NCI-H2107 (cell line): ENCODE measurements at places on chromosomes 3 and 15.

DNA sequence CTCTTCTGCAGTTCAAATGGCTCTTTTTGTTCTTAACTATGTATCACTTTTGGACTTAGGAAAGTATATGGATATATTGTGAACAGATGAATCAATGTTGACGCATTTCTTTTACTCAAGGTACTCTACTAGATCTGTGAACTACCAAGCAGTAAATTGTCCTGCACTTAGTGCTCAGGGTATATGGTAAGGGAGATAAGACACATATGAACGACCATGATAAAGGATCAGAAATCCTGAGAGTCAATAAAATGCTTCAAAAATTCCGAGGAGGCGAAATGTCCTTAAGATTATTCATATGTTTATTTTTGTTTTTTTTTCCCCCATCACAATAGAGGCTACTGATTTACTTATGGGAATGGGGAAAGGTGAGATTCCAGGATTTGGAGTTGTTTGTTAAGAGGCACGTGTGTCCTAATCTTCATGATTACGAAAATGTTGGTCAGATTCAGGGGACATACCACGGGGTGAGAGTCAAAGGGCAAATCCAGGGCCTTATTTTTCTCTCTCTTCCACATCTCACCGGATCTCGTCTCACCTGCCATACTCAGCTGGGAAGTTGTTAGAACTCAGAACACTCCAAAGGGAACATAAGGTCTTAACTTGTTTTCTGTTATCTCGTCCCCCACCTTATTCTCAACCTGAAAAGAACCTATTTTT lies 475.1 kb upstream of the TBL1XR1 start:
- DNase-seq: no peak

- no peak for DNase-seq
Measured at GRCh38 chr3:167732313-167733065, 2.2 kb downstream of the PDCD10 start.

GRCh38 chr3:100159331-100160153 lies 45.2 kb upstream of the FILIP1L start:
- DNase-seq: no peak

DNA sequence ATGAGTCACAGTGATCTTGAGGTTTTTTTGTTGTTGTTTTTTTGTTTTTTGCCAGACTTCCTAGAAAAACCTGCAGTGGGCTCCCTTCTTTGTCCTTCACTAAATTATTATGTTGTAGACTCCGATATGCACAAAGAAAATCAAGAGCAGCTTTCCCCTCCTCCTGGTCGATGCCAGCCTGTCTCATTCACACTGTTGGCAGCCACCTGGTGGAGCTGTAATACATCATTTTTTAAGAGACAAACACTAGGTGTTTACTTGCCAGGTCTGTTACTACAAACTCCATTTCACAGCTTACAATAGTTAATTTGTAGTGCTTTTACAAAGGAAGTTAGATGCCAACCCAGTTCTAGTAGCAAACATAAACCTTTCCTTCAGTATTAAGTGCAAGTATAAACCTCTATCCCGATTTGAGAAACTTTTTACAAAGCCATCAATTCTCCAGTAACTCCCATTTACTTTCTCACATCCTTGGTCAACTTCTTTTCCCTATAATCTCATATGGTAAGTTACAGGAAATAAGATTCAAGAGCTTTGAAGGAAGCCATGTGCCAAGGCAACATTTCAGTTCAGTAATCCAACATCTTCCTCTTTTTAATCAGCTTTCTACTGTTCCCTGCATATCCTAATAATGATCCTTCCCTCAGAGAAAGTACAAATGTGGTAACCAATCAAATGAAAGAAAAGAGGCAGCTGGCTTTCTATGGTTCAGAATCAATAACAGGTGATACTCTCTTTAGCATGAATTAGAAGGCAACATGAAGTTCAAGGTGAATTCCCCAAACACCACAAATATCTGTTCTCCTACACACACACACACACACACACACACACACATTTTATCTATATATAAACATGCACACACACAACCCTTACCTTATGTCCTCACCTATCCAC lies 14.0 kb downstream of the AAGAB start:
- DNase-seq: no peak

- no peak for DNase-seq
Measured at GRCh38 chr3:29430558-29430971, 149.7 kb downstream of the RBMS3 start.

- DNase-seq: no peak
Measured at GRCh38 chr15:98071786-98072185, 111.3 kb downstream of the ARRDC4 start.

DNA sequence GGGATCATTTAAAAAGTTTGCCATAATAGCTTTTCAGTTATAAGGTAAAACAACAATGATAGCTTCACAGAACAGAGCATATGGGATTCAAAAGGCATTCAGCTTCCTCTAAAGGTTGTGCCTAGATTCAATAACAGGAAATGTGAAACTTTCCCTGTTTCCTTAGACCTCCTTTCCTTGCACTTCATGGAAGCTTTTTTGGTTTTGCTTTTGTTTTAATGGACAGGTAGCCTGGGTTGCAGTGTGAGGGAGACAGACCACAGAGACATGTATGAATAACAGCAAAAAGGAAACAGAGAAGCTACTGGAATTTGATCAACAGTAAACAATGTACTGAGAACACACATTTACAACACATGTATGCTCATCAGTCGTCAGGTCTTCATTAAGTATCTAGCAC lies 2.3 kb upstream of the TNFAIP8L3 start:
- DNase-seq: no peak

- DNase-seq: no peak
Measured at GRCh38 chr3:29353807-29354206, 72.9 kb downstream of the RBMS3 start.

DNA sequence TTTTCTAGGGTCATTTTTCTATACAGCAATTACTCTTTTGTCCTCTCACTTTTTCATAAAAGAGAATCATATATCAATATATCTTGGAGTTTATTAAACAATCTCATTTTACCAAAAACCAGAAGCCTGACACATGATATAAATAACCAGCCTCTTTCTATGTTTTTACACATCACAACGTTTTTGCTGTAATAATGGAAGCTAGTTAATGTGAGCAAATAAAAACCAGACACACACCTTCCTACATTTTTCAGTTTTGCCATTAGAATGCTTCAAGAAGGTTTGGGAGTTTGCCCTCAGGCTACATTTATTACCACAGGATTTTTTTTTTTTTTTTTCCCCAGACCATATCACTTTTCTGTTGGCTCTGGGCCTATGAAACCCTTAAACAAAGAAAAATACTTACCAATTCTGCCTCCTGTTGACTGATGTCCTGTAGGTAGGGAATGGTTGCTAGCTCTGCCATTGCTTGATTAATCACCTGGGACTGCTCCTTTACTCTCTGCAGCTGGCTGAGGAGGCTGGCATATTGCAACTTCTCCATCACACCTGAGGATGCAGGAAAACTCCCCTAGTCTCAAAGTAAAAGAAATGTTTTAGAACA lies 165.5 kb downstream of the ECT2 start:
- DNase-seq: no peak

DNA sequence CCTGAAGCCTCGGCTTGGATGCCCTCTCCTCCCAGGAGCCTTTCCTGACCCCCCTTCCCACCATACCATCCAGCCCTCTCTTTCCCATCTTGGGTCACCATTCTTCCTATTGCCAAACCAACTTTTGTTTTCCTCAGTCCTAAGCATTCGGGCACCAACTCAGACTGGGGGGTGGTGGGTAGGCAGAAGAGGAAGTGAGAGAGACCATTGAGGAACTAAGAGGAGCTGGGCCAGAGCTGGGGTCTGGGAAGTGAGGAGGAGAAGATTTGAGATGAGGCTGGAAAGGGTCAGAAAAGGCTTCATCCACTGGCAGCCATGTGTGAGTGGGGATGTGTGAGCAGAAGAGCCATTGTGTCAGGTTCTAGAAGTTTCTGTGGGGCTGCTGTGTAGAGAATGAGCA lies 37.7 kb downstream of the TKT start:
- no peak for DNase-seq

DNA sequence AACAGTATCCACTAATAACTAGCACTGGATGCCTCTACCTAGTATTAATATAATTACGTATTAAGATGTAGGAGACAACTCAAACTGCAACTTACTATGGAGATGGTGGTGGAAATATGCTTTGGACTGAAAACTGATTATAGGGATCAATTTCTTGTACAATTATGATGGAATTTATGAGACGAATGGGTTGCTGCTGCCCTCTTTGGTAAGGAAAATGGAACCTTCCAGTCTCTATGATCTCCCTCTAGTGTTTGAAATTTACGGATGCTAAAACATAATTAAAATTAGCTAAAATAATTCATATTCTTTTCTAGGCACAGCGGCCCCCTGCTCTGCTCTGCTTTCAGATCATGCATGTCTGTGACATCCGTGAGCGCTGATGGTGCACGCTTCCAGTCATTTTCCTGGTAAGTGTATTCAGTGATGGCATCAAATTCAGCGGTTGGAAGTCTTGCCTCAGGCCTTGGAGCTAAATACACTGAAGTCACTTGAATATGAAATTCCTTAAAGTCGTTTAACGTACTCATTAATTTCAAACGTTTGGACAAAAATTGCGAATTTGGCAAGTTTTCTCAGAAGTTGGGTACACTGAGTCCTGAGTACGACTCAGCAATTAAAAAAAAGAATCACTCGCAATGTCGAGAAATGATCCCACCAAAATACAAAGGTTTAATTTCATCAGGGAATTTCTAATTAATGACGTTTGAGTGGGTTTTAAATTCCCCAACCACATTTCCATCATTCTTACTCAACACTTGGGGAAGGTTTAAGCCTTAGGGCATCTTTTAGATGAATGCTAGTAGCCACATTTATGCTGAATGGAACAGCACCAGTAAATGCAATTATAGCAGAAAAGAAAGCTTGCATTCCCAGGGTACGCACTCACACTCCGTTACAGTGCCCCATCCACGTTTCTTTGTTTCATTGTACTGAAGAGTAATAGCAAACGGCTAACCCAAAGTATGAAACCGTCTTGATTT lies 132.6 kb downstream of the NR2F2 start:
- DNase-seq: no peak

DNA sequence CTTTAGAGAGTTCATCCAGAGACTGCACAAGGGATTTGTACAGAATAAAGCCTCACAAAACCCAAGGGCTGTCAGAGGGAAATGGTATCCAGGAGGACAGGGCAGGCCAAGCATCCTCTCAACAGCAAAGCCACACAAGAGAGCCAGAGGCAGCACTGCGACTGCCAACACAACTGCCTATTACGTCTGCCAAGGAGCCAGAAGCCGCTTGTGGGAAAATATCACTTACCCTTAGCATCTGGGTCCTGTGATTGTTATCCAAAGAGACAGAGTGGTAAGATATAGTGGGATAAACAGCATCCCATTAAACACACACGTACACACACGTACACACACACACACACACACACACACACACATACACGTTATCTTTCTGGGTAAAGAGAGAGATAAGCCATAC lies 618.3 kb upstream of the AGTR1 start:
- DNase-seq: no peak

GRCh38 chr3:122843604-122844003 lies 48.7 kb downstream of the SLC49A4 start:
- peak; percentile 49 for DNase-seq

DNA sequence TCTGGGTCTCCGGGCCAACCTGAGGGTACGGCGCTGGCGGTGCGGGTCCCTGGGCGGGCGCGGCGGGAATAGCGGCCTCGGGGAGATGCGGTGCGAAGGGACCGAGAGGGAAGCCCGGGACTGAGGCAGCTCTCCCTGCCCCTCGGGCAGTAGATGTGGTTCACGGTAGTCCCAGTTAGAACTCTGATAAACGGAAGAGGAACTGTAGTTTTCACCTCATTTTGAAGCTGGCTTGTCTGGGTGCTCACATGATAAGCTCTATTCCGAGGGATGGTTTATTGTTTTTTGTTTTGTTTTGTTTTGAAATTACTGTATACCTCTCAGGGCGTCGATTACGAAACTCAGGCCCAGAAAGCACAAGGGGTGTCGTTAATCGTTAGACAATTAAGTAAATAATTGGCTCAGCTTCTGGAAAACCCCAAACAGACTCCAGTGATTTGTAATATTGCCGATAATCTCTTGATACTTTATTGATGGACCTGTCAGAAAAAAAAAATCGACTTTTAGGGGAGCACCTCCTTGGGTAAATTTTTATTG lies 413 bp downstream of the NUSAP1 start:
- peak; percentile 14 for DNase-seq

- no peak for DNase-seq
Measured at GRCh38 chr15:40272485-40273056, 10.3 kb downstream of the ANKRD63 start.

- no peak for DNase-seq
Measured at GRCh38 chr3:150035910-150036612, 65.4 kb upstream of the PFN2 start.

DNA sequence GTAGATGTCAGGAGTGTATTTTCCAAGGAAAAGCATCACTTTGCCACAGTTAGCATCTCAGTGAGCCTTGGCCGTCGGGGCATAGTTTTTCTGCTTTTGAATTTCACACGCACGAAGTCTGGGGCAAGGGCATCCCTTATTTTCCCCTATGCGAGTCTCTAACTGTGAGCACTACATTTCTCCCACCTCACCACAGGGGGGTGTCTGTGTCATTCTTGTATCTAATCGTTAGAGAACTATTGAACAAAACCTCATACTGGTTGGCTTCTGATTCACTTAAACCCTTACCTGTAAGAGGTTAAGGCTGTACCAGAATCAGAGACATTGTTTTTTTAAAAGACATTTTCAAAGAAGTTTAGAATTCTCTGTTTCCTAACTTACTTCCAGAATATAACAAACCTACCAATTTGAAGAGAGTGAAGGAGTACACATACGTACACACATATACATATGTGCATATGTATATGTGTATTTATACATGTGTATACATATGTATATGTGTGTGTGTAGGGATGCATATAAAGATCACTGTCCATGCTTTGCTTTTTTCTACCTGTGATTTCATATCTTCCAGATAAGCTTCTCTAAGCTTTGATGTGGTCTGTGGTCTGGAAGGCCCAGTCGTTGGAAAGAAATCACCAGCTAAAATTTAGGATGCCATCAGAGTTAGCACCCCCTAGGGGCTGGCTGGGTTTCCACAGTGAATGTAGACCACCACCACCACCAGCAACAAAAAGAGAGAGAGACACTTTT lies 49.4 kb downstream of the MYZAP start:
- no peak for DNase-seq

GRCh38 chr3:112687211-112687610 lies 46.3 kb upstream of the CCDC80 start:
- no peak for DNase-seq
